ENCODE measurements at places on chromosomes 13 and 19.

DNA sequence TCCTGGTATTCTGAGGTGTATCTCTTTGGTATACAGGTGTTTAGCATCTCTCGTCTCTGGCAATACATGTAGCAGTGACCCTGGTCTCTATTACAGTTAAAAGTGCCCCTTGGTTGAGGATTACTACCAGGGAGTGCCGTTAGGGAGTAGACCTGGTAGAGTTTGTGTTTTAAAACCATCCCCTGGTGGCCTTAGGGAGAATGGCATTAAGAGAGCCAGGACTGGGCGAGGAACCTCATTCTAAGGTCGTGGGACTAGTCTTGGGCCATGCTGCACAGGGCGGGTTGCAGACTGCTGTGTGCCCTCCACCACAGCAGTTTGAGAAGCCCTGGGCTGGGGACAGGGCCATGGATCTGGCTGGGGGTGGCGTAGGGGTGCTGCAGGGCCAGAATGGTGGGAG lies 35.0 kb downstream of the B3GLCT start:
- no peak for DNase-seq

DNA sequence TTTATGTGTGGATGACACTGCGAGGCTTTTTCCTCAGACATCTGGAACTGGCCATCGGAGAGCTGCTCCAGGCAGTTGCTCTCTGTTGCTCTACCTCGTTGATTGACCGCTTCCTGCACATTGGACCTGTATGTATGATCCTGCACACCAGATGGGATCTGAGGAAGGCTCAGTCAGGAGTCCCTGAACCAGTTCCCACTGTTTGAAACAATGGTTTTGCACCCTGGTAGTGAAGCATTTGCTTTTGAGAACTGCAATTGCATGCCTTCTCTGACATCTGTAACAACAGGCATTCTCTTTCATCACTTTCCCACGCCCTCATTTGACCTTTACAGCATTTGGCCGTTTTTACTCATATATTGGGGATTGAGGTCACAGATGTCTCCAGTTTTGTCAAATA lies 61.1 kb upstream of the NPAS1 start:
- no peak for DNase-seq

DNA sequence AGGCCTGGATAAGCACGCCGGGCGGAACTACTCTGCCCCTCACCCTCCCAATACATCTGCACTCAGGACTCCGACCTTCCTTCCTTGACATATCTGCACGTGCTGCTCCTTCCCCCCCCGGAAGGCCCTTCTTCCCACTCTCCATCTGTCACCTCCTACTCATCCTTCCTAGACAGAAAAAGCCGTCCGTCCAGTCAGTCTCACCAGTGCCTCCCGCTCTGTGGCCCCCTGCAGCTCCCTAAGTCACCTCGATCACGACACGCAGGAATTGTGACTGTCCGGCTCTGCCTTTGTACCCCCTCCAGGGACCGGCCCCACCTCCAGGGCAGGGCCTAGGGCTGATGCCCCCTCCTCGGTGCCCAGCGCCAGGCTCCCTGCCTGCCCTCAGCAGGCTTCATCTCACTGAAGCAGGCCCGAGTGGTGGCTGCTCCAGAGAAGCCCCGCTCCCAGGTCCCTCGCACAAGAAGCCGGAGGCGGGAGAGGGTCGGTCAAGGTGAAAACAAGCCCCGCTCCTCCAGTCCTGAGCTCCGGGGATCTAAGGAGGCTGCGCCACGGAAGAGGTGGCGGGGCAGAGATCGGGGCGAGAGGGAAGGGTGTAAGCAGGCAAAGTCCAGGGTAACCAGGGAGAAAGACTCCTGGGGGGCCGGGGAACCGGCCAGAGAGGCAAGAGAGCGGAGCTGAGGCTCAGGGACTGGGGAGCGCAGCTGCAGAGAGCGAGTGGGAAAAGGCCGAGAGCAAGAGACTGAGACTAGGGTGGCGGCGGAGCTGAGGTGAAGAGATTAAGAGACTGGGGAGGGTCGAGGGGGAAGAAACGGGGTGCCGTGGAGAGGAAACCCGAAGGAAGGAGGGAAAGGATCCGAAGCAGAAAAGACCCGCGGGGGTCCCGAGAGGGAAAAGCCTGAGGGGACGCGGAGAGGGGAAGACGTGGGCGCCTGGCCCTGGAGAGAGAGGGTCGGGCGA lies 1.1 kb downstream of the PPP6R1 start:
- DNase-seq: peak; percentile 11

- DNase-seq: no peak
These were observed 62.4 kb upstream of the XPO4 start for GRCh38 chr13:20964904-20965303.

GRCh38 chr13:20130652-20131051 lies 30.2 kb downstream of the GJA3 start:
- no peak for DNase-seq

GRCh38 chr13:49733181-49733951 lies 42.1 kb upstream of the EBPL start:
- DNase-seq: no peak

DNA sequence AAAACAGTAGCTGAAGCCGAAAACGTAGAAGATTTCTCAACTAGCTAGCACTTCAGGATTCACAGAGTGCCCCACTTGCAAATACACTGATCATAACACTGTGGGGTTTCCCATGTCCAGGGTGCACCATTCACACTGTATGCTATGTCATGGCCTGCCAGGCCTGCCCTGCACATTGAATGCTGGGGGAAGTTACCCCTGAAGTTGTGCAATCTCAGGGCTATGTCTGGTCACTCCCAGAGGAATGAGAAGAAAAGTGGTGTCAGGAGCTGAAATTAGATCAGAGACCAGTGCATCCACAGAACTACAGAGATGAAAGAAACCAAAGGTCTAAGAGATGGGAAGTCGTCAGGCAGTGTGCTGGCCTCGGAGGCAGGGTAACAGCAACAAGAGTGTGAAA lies 196.8 kb downstream of the RAP2A start:
- DNase-seq: no peak

GRCh38 chr13:113364311-113364889 lies 470 bp upstream of the GRTP1 start:
- no peak for DNase-seq

DNA sequence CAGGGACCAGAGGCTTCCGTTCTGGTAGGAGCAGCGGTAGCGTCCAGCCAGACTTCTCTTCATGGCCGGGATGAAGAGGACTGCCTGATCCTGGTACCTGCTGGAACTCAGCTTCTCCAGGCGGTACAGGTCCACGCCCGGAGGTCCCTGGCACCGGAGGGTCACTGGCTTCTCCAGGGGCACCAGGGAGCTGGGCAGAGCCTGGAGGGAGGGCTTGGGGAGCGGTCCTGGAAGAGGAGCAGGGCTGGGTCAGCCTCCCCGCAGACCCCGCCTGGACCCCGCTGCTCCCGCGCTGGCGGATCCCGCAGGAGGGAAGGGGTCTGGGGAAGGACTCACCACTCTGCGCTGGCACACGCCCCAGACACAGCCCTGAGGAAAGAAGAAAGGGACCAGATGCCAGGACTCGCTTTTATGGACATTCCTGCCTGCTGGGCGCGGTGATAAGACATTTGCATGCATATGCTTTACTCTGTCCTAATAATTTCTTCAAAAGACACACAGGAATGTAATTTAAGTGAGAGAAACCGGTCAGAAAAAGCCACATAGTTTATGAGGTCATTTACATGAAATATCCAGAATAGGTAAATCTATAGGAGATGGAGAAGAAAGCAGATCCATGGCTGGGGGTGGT lies 5.8 kb downstream of the GP6 start:
- no peak for DNase-seq

DNA sequence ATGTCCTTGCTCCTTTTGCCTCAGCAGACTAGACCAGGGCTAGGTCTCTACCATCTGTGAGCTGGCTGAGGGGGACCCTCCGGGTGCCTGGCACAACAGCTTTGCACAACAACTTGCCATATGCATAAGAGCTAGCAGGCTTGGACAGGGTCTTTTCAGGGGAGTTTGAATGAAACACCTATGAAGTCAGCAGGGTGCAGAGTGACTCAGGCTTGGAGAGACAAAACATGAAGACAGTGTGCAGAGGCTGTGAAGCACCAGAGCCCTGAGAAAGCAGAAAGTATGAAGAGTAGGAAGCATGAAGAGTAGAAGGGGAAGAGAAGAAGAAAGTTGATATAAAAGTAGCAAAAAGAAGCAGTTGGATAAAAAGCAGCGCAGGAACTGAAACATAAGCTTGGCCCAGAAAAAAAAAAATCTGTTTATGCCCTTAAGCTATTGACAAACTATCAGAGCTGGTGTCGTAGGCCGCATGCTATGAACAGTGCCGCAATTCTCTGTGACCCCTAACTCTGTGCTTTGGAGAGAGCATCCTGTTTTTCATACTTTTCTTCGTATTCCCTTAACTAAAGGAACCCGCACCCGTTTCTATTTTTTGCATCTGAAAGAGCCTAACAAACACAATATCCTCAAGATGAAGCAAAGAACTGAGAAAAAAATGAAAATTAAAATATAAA lies 52.7 kb upstream of the FAM216B start:
- DNase-seq: no peak

Measured in NCI-H524 treated with DMSO at 0.1 percent for 48 hours (cell line).